Epithelial cell of proximal tubule (primary cell): ENCODE measurements at places on chromosomes 6 and 20. TPM values are rescaled to one million over a fixed set of nuclear protein-coding genes. Genes with fewer than 3 reads are reported as not detected.

TMEM170B gene
- 0.92 and 1.2 TPM in 2 replicates for total RNA-seq

- DNase-seq: no peak
Measured at GRCh38 chr6:34836451-34836850, 44.6 kb downstream of the BLTP3A start.

- no peak for DNase-seq
Measured at GRCh38 chr6:107646176-107646575, 156.3 kb downstream of the SOBP start.

DNA sequence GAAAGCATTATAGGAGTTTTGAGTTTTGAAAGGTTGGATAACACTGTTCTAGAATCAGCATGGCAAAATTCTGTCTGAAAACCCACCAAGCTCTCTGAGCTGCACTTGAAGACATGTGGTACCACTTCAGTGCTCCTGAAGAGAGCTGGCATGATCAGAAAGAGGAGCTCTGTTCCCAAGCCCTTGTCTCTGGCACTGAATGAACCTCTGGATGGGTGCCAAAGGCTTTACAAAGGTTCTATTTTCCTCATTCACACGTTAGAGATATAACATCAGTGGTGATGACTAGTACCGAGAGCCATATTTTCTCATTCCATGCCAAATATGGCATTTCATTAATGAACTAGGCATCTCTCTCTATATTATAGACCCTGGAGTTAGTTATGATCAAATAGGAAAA is 301.8 kb upstream of the ID4 start:
- DNase-seq: no peak
